ENCODE measurements at places on chromosomes 6 and 20. TPM values are rescaled to one million over a fixed set of nuclear protein-coding genes. Genes with fewer than 3 reads are reported as not detected.

SLC17A5 gene
- 20.4 TPM for total RNA-seq

PRDM13 gene
- not detected for total RNA-seq

BPI gene
- total RNA-seq, result 7.7 TPM

TAAR8 gene
- total RNA-seq, result not detected

PPP1R10 gene
- total RNA-seq, result 82.1 TPM

THEMIS gene
- not detected for total RNA-seq

SLC22A16 gene
- total RNA-seq, result not detected

FRS3 gene
- 3.9 TPM for total RNA-seq

TMEM217 gene
- 5.0 TPM for total RNA-seq

PLG gene
- not detected for total RNA-seq

TUBB1 gene
- total RNA-seq, result not detected

TINAG gene
- not detected for total RNA-seq

HCK gene
- not detected for total RNA-seq

CRISP2 gene
- total RNA-seq, result not detected

MDN1 gene
- total RNA-seq, result 30.8 TPM

ARFGEF3 gene
- 0.08 TPM for total RNA-seq

DNA sequence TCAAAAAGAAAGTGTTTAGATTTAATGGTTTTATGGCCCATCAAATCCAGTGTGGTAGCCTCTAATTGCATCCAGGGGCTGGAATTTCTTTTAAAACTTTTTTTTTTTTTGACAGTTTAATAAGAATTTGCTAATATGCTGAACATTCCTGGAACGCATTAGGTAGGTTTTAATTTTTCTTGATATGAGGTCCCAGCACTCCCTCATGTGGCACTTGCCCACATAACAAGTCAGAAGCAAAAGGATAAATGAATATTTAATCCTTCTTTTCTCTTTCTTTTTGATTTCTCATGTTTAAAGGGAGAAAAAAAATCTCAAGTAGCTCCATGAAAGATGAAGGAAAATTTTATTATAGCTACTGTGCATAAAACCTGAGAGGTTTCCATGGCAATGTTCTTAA lies 13.5 kb downstream of the HAO1 start:
- DNase-seq, result no peak

- no peak for DNase-seq
These were observed 521.1 kb downstream of the TFAP2B start for GRCh38 chr6:51339728-51340127.

- no peak for DNase-seq
These were observed 9.5 kb upstream of the SFT2D1 start for GRCh38 chr6:166351715-166352285.

DNA sequence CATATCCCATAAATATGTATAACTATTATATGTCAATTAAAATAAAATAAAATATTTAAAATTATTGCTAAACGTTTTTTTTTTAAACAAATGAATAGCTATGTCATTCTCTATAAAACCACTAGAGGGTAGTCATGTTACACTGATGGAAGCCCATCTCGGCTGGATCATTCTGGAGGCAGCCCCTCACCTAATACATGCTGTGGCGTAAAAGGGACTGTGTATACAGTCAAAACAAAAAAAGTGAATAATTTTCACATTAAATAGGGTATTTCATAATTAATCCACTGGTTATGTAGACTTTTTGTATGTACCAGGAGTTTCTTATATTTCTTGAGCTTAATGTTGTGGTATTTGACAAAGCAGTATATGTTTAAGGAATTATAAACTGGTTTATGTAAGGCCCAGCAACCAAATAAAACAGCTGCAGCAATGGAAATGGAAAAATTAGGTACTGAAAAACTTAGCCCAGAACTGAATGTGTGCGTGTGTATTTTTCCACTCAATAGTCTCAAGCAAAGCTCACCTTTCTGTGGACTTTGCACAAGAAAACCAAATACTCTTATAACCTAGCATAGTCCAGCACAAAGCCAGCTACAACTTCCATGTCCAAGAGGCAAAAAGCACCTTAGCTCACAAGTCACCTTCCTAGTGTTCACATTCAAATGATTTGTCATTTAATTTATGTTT lies 81.7 kb downstream of the COL9A1 start:
- no peak for DNase-seq

DNA sequence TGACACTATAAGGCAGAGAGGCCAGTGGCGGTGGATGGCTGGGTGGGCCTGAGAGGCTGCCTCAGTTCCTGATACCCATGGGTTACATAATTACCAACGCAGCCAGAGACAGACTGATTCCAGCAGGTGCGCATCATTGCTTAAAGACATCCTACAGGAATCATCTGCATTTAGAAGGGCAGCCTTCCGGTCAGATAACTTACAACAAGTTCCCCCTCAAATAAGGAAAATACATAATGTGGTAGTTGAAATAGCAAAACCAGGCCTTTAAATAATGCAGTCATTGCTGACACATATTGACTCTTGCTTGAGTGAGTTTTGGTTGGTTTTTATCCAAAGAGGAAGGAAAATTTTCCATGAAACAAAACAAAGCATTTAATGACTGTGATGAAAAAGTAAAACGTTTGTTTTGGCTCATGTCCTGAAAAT lies 81.9 kb downstream of the SIM1 start:
- no peak for DNase-seq

DNA sequence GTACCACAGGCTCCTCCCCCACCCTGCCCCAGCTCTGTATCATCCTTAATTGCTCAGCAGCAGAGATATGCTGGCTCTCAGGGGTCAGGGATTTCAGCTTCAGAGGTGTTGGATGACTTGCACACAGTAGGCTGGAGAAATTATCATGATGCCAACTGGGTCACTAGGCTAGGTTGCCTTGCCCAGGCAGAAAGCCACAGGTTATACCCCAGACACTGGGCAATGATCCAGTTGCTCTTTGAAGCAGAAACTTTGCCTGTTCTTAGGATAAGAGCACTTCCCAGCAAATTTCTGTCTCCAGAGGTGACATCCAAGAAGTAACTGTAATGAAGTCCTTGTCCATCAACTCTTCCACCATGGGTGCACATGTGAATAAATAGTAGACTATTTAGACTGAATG lies 38.3 kb upstream of the SCML4 start:
- DNase-seq, result no peak

- DNase-seq, result no peak
These were observed 10.8 kb upstream of the GUCA1A start for GRCh38 chr6:42162384-42162783.

GRCh38 chr6:88443554-88443953 lies 277.4 kb upstream of the CNR1 start:
- DNase-seq, result no peak

GRCh38 chr20:50460115-50460607 lies 50.0 kb upstream of the PTPN1 start:
- no peak for DNase-seq

DNA sequence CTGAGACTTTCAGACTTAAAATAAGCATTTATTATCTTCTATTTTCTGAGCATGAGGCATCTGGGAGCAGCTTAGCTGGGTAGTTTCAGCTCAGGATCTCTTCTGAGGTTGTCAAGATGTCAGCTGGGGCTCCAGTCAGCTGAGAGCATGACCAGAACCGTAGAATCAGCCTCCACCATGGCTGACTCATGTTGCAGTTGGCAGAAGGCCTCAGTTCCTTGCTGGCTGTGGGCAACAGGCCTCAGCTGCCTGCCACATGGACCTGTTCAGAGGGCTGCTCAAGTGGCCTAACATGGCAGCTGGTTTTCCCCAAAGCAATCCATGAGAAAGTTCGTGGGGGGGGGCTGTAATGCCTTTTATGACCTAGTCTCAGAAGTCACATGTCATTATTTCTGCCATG lies 142.3 kb downstream of the LY86 start:
- DNase-seq, result no peak

GRCh38 chr6:125781314-125781868 lies 9.4 kb upstream of the NCOA7 start:
- no peak for DNase-seq

GRCh38 chr6:17930321-17930993 lies 57.0 kb downstream of the KIF13A start:
- DNase-seq, result no peak

- no peak for DNase-seq
These were observed 105.1 kb downstream of the TOX2 start for GRCh38 chr20:44019638-44020335.

GRCh38 chr20:42276718-42277602 lies 658.8 kb upstream of the CHD6 start:
- DNase-seq, result no peak

- DNase-seq, result no peak
These were observed 57.6 kb upstream of the EEF1E1 start for GRCh38 chr6:8159966-8160365.

DNA sequence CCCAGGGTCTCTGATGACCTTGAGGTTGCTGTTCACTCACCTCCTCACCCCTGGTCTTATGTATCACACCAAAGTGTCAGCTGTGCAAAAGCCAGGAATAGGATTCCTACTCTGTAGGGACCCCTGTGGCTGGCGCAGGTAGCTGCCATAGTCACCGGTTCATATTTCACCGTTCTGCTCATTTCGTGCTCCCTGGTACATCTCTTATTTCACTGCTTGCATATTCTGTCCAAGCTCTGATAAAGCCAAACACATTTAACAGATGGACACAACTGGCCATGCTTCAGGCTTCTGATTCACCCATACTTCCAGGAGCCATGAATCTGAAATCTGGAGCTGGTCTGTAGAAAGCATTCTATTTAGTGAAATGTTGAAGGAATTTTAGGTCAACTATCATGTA lies 20.5 kb downstream of the SLC22A3 start:
- DNase-seq, result peak; percentile 75

DNA sequence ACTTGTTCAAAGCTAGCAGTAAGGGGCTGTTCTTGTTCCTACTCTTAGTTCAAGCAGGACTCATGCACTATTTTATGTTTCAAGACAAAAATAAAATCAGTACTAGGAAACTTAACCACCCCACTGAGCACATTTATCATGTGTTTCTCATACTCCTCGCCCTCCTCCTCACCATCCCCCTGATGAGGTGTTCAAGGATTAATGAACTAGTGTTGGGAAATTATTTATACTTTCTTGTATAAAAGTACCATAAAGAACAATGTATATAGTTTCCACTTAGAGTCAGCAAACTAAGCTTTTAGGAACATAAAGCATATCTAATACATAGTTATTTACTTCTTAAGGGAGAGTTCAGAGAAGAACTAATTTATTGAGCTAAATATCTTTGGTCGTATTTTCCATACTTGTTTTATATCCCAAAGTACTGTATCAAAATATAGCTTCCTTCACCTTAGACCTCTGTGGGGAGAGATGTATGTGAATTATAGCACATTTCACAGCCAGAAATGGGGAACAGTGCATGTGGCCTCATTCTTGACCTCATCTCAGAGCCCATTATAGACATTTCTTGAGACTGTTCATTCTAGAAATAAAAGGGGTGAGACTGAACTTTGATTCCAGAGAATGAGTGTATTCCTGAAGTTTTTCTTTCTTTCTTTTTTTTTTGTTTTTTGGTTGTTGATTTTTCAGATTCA lies 326.5 kb upstream of the MAP3K7 start:
- DNase-seq, result no peak

- no peak for DNase-seq
These were observed 68.8 kb downstream of the JAG1 start for GRCh38 chr20:10604865-10605440.

DNA sequence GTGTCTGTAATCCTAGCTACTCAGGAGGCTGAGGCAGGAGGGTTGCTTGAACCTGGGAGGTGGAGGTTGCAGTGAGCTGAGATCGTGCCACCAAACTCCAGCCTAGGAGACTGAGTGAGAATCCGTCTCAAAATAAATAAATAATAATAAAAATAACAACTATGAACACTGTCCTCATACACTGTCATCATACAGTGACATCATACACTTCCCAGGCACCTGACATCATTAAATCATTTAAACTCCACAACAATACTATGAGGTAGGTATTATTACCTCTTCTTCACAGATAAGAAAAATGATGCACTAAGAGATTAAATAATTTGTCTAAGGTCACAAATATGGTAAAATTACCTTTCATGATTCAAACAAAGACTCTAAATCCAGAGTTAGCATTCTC lies 200.9 kb upstream of the RUNX2 start:
- DNase-seq, result no peak

- DNase-seq, result no peak
These were observed 114.5 kb downstream of the TCP11 start for GRCh38 chr6:35026434-35027222.

DNA sequence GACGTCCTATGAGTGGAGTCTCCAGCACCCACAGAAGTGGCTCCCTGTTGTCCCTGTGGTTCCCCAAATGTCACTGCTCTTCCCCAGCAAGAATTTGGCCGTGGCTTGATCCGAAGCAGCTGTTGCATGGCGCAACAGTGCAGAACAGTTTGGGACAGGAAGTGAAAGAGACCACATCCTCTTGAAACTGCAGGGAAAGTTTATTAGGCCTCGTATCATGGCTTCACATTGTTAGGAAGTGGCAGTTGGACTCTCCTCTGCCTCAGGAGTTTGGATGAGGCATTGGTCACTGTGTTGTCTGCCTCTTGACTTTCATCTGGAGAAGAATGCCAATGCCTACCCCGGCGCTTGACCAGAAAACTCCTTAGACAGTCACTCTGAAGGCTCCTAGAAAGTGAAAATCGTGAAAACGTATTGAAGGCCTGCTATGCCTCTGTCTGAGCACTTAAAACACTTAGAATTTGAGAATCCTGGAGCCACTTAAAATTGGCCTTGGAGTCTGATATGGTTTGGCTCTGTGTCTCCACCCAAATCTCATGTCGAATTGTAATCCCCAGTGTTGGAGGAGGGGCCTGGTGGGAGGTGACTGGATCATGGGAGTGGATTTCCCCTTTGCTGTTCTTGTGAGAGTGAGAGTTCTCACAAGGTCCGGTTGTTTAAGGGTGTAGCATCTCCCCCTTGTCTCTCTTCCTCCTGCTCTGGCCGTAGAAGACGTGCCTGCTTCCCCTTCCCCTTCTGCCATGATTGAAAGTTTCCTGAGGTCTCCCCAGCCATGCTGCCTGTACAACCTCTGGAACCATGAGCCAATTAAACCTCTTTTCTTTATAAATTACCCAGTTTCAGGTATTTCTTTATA lies 334.9 kb upstream of the JARID2 start:
- DNase-seq, result no peak

DNA sequence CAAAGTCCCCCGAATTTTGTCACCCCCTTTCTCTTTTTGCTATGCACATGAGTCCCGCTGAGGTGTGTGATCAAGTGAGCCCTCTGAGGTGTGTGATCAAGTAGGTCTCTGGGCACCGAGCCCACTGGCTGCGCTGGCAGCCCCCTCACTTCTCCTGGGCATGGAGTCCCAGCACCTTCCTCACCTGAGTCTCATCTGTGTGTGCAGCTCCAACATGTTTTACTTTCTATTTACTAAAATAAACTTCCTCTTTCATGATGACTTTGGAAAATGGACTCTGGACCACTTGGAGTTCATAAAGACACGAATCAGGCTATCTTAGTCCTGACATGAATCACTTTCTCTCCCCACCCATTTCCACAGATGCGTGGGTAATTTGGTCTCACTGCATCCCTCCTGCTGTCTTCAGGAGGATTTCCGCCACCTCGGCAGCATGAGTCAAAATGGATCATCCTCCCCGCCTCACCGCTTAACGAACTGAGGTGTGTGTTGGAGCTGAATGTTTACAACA lies 39.8 kb downstream of the PRDM1 start:
- DNase-seq, result peak; percentile 67

DNA sequence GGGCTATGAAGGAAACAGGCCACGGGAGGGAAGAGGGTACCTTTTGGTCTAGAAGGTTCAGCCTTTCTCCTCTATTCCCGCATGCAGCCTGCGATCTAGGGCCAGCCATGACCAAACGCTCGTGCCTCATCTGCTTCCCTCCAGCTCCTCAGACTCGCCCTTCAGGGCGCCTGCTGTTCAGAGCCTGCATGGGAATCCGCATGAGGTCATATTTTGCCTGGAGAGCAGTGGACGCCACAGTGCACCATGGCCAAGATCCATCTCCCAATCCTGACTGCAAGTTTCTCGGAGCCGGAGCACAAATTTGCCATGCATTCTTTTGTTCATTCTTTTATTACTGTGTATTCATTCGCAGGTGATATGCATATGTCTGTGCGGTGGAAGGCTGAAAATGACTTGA lies 608.1 kb downstream of the QKI start:
- no peak for DNase-seq
